Activated T-helper 9 cell treated with anti-CD3 and anti-CD28 coated beads, Interleukin-2, amount 50 U/mL, for 16 hours (primary cell): ENCODE measurements at places on chromosomes 2 and 18.

DNA sequence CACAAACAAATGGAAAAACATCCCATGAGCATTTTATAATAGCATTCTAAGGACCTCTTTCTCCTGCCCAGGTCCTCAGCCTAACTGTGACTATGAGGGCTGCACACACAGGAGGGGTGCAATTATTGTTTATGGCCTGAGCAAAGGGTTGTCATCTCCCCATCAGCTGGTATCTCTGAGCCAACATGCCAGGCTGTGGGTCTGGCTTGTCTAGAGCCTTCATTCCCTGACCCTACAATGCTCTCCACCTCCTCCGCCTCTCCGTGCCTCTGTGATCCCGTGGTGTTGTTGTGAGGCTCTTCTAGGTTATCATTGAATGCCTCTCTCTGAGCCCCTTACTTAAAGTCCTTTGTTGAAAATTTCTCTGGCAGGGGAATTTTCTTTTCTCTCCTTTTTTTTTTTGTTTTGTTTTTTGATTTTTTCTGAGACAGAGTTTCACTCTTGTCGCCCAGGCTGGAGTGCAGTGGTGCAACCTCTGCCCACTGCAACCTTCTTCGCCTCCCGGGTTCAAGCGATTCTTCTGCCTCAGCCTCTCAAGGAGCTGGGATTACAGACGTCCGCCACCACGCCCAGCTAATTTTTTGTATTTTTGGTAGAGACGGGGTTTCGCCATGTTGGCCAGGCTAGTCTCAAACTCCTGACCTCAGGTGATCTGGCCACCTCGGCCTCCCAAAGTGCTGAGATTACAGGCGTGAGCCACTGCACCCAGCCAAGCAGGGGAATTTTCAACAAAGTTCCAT is 126.4 kb downstream of the SMAD7 start:
- no peak for DNase-seq

- no peak for DNase-seq
Measured at GRCh38 chr2:160207804-160208654, 8.0 kb upstream of the ITGB6 start.

- no peak for DNase-seq
Measured at GRCh38 chr2:33426666-33427231, 49.7 kb upstream of the RASGRP3 start.

- no peak for DNase-seq
Measured at GRCh38 chr2:232979871-232980461, 33.1 kb downstream of the NGEF start.

GRCh38 chr2:219775506-219775905 is 148.1 kb downstream of the SLC4A3 start:
- no peak for DNase-seq

GRCh38 chr2:207807516-207807915 is 37.8 kb upstream of the FZD5 start:
- no peak for DNase-seq

GRCh38 chr2:8835279-8835678 is 2.1 kb downstream of the KIDINS220 start:
- DNase-seq: no peak

DNA sequence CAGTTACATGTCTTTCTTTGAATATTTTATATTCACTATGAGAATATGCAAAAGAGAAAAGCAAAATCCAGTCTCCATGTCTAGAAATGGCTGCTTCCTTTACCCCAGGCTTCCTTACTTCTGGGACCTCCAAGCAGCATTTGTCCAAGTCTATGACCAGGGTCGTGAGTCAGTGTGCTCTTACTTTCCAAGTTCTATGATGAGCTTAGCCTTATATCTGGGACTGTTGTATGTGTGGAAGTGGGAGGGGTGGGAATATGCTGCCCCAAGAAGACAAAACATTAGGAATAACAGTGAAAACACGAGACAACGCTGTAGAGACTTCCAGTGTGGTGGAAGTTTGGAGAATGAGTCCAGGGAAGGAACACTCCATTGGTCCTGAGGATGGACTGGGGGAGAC is 21.2 kb upstream of the CHRNA1 start:
- no peak for DNase-seq

GRCh38 chr2:1479346-1479745 is 66.1 kb downstream of the TPO start:
- DNase-seq: no peak

DNA sequence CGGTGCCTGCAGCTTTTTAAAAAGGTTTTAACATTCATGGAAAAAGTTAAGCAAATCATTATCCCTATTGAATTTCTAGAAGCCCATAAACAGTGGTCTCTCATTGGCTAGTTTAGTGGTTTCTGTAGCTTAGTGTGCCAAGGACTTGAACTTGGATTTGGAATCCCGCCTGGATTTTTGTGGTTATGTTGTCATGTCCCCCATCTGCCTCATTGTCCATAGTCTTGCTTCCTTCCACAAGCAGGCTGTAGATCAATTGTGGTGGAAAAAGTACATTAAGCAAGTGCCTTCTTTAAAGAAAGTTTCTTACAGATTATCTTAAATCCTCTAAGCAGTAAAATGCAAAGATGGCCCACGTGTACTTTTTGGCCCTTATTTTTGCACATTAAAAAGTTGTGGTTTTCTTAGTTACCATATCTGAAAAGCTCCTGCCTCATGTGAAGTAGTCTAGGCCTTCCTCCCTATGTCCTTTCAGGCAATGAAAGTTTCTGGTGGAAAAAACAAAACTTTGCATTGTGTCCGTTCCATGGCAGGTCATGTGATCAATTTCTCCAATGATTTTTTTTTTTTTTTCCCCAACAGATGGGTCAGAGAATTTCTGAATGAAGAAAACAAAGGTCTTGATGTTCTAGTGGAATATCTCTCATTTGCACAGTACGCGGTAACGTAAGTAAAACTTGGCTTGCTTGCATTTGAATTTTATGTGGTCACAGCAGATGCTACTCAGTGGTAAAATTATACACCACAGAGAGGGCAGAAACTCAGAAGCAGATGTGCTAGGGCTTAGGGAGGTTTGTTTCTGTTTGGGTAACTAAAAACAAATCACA is 158.9 kb downstream of the PRPF40A start:
- no peak for DNase-seq

DNA sequence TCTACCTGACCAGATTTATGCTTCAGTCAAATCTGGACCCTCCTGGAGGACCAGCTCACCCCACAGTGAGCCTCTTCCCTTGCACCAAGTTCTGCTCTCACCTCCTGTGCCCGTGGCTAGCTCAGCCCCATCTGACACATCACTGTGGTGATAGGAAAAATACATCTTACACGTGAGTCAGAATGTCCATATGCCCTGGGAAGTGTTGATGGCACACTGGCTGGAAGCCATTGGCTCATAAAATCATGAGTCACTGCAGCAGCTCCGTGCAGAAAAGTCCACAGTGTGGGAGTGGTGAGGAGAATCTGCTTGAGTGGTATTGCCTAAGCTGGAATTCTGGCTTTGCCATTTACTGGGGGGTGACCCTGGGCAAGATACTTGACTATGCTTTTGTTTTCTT is 42.6 kb upstream of the RAPGEF4 start:
- no peak for DNase-seq

DNA sequence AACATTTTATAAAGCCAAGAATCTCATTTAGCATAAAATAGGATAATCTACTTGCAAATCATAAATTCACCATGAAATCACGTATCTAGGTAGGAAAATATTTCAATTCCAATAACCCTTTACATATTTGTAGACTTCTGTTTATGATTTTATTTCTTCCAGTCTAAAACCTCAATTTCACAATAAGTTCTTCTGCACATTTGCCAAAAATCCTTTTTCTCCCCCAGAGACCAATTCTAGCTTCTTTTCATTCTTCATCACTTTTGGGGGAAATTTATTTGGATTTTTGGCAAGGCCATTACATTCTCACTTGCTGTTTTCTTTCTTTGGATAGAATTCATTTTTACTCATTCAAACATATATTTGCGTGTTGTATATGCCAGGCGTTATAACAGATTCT is 86.8 kb downstream of the SPRED2 start:
- DNase-seq: no peak

DNA sequence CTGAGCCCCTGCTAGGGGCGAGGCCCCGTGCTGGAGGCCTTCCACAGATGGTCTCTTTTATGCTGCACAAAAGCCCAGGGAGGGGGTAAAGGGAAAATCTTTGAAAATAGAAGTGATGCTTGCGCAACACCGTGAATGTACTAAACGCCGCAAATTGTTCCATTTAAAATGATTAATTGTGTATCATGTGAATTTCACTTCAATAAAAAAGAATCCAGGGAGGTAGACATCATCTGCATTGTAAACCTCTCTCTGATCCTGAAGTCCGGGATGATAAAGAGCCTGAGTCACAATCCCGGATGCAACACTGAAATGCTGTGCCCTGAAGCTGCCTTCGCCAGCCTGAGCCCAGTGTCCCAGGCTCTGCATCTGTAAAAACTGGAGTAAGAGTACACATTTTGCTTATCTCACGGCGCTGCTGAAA is 107.7 kb upstream of the PPP1CB start:
- DNase-seq: no peak

DNA sequence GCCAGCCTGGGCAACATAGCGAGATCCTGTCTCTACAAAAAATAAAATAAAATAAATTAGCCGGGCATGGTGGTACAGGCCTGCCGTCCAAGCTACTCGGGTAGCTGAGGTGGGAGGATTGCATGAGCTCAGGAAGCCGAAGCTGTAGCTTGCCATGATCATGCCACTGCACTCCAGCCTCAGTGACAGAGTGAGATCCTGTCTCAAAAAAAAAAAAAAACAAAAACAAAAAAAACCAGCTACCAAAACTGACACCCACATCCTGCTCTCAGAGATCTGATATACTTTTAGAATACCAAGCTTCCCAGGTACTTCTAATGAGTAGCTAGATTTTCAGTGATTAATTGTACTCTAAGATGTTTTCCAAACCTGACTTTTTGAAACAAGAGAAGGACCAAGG is 74.0 kb downstream of the TTC27 start:
- no peak for DNase-seq

DNA sequence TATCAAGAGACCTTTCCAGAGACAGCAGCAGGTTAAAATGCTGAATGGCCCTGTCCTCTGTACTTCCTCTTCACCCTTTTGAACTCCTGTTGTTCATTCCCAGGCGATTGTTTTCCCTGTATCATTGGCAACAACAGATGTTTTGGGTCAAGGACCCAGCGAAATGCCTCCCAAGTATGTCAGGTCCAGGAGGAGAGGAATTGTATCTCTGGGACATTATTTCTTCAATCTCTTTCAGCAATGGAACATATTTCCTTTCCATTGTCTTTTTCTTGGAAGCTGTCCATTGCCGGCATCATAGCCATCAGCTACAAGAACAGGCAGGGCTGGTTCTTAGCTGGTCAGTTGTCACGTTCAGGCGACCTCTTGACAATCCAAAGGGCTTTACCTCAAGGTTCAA is 76.2 kb downstream of the NRP2 start:
- DNase-seq: no peak

- no peak for DNase-seq
Measured at GRCh38 chr2:64404743-64405142, 49.2 kb upstream of the LGALSL start.

DNA sequence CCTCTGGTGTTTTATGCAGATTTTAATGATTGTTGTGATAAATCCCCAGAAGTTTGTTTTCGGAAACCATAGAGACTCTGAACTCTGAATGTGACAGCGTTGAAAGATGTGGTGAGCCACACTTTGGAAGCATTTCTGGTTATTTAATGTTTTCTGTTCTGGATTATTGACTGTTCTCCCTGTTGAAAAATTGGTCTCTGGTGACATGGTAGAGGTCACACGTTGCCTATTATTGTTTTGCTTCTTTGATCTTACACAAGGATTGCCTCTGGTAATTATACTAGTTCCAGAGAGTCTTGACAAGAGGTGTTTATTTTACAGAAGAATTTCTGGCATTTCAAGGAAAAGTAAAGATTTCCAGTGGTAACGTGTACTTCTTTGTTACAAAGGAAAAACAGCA is 127.1 kb downstream of the GREB1L start:
- DNase-seq: no peak

- DNase-seq: no peak
Measured at GRCh38 chr2:145927131-145927950, 1407.4 kb upstream of the ZEB2 start.

- DNase-seq: no peak
Measured at GRCh38 chr2:241680827-241681599, 5.6 kb downstream of the DTYMK start.

- no peak for DNase-seq
Measured at GRCh38 chr18:56511996-56512395, 126.4 kb downstream of the TXNL1 start.

GRCh38 chr2:168190590-168191336 is 56.6 kb downstream of the STK39 start:
- DNase-seq: no peak

DNA sequence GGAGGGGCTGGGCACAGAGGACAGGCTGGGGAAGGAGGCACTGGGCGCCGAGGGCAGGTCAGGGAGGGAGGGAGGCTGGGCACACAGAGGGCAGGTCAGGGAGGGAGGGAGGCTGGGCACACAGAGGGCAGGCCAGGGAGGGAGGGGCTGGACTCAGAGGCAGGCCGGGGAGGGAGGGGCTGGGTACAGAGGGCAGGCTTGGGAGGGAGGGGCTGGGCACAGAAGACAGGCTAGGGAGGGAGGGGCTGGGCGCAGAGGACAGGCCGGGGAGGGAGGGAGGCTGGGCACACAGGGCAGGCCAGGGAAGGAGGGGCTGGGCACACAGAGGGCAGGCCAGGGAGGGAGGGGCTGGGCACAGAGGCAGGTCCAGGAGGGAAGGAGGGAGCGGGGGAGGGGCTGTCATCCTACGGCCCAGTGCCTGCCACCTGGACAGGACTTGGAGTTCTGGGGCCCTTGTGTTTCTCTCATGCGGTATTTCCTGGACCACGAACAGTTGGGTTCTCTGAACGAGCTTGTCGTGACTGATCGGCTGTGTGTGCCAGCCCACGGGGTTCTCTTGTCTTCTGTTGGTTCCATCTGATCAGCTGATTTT is 46.7 kb upstream of the KCNG2 start:
- no peak for DNase-seq

- DNase-seq: no peak
Measured at GRCh38 chr2:179562330-179562885, 297.8 kb upstream of the SESTD1 start.

- DNase-seq: peak; percentile 57
Measured at GRCh38 chr2:238263204-238264071, 23.6 kb upstream of the HES6 start.

DNA sequence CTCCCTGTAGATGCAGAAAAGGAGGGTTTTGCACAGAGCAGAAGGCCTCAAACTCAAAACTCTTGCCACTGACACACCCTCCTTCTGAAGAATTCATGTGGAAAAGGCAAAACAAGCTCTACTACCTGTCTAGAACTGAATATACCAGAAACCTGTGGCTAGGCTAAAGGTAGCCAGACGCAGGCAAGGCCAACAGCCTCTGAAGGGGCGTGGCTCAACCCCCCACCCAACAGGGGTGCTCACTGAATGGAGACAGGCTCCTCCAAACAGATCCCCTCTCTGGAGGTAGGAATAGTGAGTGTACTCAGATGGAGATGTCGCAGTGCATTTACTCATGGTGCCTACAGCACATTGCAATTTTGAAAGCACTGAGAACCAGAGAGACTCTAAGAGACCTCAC is 3.0 kb upstream of the STK17B start:
- no peak for DNase-seq
